ENCODE measurements at places on chromosomes 2 and 18.
A peak's percentile ranks its signal among the peaks of the same experiment; 100 is the strongest.

- no peak for DNase-seq
Measured at GRCh38 chr2:164495491-164496223, 125.6 kb downstream of the GRB14 start.

GRCh38 chr2:170926743-170927297 is 2.2 kb upstream of the GORASP2 start:
- DNase-seq, result no peak

- no peak for DNase-seq
Measured at GRCh38 chr2:191018643-191019119, 4.7 kb upstream of the STAT1 start.

DNA sequence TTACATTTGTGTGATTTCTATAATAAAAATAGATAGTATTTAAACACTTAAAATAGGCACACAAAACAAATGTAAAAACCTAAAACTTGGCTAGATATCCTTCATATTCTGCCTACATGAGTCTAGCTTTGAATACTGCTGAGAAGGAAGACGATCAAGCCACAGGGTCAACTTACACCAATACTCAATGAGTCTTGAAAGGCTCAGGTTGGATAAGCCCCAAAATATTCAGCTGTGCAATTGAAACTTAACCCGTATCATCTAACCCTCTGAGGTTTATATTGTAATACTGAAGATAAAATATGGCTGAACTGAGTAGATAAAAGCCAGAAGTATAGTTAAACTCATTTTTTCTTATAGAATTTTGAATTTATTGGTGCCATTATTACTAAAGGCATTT is 313.0 kb upstream of the NRXN1 start:
- no peak for DNase-seq

DNA sequence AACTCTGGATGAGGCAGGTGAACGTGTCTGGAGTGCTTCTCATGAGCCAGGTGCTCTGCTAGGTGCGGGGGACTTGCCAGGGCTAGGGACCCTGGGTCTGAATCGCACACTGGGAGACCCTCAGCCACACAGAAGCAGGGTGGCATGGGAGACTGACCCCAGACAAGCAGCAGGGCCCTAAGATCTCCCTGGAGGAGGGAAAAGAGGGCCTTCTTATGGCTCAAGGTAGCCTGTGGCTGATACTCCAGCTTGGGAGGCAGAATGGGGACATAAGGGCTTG is 12.8 kb upstream of the CIB4 start:
- DNase-seq, result no peak

GRCh38 chr2:64792995-64793639 is 139.4 kb upstream of the SERTAD2 start:
- DNase-seq, result no peak

DNA sequence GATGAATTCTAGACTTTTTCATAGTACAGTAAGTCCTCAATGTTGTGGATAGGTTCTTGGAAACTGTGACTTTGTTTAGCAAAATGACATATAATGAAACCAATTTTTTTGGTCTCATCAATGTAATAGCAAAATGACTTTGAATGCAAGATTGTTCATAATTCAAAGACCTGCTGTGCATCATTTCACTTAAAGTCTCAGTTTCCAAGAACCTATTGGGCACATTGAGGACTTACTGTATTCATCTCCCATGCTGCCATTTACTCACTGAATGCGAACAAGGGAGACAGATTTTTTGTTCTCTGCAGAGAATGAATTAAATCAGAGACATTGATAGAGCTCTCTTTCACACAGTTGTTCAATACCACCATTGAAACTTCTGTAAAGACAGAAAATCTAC is 153.6 kb downstream of the TRABD2A start:
- DNase-seq, result no peak

GRCh38 chr2:86410581-86410980 is 30.6 kb upstream of the KDM3A start:
- DNase-seq, result no peak

GRCh38 chr18:11986061-11986460 is 4.8 kb downstream of the IMPA2 start:
- no peak for DNase-seq

GRCh38 chr18:67608615-67609273 is 92.2 kb upstream of the DSEL start:
- DNase-seq, result no peak

DNA sequence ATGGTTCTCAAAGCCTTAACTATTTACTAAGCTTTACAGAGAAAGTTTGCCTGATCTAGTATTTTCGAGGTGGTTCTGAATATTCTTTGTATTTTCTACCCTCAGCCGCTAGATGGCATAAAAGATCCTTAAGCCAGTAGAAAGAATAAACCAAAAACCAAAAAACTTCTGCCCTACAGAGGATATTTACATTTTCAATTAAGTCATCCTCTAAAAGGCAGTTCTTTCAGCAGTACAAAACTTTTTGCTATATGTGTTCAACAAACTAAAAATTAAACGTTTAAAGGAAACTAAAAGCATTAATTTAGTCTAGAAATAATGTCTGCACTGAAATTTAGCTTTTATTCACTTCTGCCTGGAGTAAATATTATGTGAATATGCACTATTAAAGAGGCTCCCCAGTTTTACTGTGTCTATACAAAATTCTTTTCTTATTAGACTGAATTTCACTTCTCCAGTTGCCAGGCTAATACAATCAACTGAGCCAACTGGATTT is 297.5 kb downstream of the PIEZO2 start:
- no peak for DNase-seq

- no peak for DNase-seq
Measured at GRCh38 chr2:20250436-20250835, 25.5 kb upstream of the SDC1 start.

- no peak for DNase-seq
Measured at GRCh38 chr2:217929272-217929671, 73.5 kb downstream of the TNS1 start.

DNA sequence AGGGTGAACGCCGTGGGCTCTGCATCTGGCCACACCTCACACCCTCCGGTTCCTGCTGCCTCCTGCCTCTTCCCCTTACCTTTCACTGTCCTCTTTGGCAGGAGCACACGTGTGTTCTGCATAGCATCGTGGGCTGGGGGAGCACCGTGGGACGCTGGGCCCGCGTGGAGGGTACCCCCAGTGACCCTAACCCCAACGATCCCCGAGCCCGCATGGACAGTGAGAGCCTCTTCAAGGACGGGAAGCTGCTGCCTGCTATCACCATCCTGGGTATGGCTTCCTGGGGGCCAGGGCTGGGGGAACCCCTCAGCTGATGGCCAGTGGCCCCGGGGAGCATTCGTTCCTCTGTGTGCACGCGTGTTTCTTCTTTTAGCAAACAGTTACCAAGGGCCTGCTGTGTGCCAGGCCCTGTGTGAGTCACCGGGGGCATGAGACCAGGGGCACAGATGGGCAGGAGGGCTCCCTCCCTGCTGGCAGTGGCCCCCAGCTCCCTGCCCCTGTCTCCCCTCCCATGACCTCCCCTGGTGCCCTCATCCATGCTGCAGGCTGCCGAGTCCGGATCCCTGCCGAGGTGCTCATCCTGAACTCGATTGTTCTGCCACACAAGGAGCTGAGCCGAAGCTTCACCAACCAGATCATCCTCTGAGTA is 7.6 kb downstream of the GMPPA start:
- no peak for DNase-seq

- no peak for DNase-seq
Measured at GRCh38 chr2:11933854-11934253, 187.4 kb downstream of the LPIN1 start.

DNA sequence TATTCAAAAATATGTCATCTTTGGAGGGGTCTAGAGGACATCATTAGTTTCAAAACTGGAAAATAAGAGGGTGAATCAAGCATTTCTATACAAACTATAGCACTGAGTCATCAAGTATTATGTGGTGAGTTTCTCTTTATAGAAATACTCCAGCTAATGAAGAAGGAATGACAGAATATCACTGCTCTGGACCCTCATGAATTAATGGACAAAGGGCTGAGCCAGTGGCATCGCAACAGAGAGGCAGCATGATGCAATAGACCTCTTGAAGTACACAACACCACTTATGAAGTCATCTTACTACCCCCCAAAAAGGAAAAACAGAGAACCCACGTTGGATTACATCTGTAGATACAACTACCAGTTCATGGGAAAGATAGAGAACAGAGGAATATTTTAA is 27.4 kb upstream of the EIF2AK3 start:
- DNase-seq, result no peak

- DNase-seq, result no peak
Measured at GRCh38 chr18:28248653-28249052, 71.7 kb upstream of the CDH2 start.

DNA sequence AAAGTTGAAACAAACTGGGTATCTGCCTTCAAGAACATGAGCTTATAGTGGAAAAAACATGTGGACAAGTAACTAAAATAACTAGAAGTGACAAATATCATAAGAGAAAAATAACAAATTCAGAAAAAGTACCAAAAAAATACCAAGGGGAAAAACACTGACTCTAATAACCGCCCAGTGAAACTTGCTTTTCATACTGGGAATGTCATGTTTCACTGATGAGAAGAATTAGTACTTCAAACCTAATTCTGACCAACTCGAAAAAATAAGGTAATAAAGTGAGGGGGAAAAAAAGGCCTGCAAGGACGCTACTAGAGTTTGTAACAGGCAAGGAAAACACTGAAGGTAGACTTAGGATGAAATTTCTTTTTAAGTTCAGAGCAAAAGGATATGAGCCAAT is 83.6 kb downstream of the RTTN start:
- DNase-seq, result no peak

DNA sequence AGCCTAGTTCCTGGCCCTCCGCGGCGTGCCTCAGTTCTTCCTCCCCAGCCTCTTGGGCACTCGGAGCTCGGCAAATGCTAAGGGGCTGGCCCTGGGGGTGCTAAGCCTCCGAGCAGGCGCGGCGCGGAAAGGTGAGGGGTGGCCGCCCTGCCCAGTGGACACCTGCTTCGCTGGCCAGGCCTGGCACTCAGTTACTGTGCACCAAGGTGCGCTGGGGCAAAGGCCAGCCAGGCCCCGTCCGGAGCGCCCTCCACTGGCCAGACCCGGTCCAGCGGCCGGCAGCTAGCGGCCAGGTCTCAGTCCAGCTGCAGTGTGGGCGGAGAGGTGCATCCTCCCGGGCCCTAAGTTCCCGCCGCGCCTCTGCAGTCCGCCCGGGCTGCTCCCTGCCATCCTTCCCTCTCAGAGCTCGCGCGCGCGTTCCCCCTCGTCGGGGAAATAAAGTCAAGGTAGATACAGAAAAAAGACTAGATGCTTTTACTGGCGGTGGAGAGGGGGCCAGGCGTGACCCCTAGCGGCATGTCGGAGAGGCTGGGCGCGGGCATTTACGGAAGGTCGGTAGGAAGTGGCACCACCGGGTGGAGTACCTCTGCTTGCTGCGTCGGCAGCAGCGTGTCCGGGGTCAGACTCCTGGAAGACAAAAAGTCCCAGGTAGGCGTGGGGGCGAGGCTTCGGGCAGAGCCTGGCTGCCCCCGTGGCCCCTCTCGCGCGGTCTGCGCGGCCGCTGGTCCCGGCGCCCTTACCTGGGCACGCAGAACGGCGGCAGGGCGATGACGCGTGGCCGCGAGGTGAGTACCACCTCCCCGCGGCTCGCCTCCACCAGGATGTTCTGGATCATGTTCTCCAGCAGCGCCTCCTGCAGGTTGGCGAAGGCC is 9.4 kb upstream of the CRYBA2 start:
- peak; percentile 69 for DNase-seq

- DNase-seq, result no peak
Measured at GRCh38 chr2:180364719-180365118, 357.6 kb upstream of the CWC22 start.

GRCh38 chr2:1509271-1510065 is 96.2 kb downstream of the TPO start:
- DNase-seq, result no peak

- no peak for DNase-seq
Measured at GRCh38 chr2:6470518-6470917, 395.2 kb downstream of the CMPK2 start.

GRCh38 chr2:173016451-173016850 is 59.2 kb upstream of the MAP3K20 start:
- DNase-seq, result no peak

DNA sequence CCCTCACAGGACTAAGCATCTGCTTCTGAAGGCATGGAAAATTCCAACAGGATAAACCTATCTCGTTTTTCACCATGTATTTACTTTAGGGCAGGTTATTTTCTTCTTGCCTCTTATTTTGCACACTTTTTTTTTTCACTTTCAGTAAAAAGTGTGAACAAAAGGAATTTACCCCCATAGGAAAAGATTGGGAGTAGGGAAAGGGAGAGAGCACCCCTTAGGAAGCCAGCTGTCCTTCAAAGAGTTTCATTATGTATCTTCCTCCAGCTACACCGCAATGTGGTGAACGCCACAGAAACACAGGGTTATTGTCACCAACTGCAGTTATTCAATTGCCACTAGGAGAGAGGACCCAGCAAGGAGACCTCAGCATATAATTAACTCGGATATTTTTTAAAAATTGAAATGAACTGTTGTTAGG is 286.2 kb upstream of the VRK2 start:
- no peak for DNase-seq

- DNase-seq, result no peak
Measured at GRCh38 chr2:110157153-110157793, 41.7 kb upstream of the MALL start.

GRCh38 chr18:63182861-63183260 is 136.7 kb downstream of the BCL2 start:
- DNase-seq, result no peak

- DNase-seq, result no peak
Measured at GRCh38 chr2:53942280-53942679, 28.5 kb downstream of the PSME4 start.

DNA sequence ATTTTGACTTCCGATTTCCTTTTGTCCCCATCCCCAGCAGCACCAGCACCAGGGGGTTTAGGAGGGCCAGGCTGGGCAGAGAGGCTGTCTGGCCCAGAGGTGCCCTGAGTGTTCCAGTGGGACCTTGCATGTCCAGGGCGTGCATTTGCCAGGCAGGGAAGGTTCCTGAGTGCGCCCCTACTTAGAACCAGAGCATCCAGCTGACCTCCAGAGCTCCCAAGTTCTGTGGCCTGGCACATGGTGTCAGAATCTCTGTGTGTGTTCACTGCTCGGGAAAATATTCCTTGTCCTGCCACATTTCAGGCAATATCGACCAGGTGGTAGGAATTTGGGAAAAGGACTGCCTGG is 5.5 kb downstream of the SIX3 start:
- DNase-seq, result no peak

Data from activated T-cell treated with anti-CD3 and anti-CD28 coated beads, Interleukin-2, amount 50 U/mL, for 24 hours (primary cell).